Muscle of arm (tissue), 14 donors: ENCODE measurements at places on chromosomes 12 and 14. TPM values are rescaled to one million over a fixed set of nuclear protein-coding genes. Genes with fewer than 3 reads are reported as not detected.

GRCh38 chr12:39103552-39104165, 198.3 kb upstream of the CPNE8 start:
- DNase-seq: peak; percentile 53

GRCh38 chr12:78797196-78797931, 67.2 kb upstream of the SYT1 start:
- no peak for DNase-seq

- DNase-seq: no peak
These were observed 42.2 kb downstream of the ZCRB1 start for GRCh38 chr12:42283739-42284138.

GRCh38 chr12:64673490-64674169, 63.3 kb downstream of the RASSF3 start:
- DNase-seq: no peak

- DNase-seq: no peak
These were observed 26.0 kb upstream of the RXYLT1 start for GRCh38 chr12:63753743-63754142.

DNA sequence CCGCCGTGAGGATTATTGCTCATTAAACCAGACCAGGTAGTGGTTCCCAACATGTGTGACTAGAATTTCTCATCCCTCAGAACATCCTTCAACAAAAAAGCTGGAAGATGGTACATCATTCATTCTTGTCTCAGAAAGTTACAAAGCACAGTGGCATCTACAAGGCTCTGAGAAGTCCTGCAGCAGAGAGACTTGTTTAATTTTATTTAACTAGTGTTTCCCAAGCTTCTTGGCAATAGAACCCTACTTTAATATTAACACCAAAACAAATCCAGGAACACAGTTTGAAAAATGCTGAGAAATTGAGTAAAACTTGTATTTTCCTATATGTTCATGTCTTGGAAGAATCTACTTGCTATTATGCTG, 54.8 kb downstream of the PLXNC1 start:
- DNase-seq: no peak

GRCh38 chr14:33376510-33376909, 437.8 kb downstream of the NPAS3 start:
- no peak for DNase-seq

GRCh38 chr12:27013611-27014084, 536 bp downstream of the TM7SF3 start:
- DNase-seq: peak; percentile 38

- no peak for DNase-seq
These were observed 17.3 kb downstream of the TOGARAM1 start for GRCh38 chr14:44979273-44979672.

DDX23 gene
- not detected for polyA plus RNA-seq

DBX2 gene
- 0.35 TPM for polyA plus RNA-seq

GPR132 gene
- polyA plus RNA-seq: 0.63 TPM

GRIN2B gene
- not detected for polyA plus RNA-seq

CD163 gene
- 16.0 TPM for polyA plus RNA-seq

GLIPR1L2 gene
- polyA plus RNA-seq: 1.9 TPM

STON2 gene
- polyA plus RNA-seq: 19.7 TPM

KRT6C gene
- not detected for polyA plus RNA-seq

VSX2 gene
- polyA plus RNA-seq: not detected
